ENCODE measurements at places on chromosomes 4 and X.

DNA sequence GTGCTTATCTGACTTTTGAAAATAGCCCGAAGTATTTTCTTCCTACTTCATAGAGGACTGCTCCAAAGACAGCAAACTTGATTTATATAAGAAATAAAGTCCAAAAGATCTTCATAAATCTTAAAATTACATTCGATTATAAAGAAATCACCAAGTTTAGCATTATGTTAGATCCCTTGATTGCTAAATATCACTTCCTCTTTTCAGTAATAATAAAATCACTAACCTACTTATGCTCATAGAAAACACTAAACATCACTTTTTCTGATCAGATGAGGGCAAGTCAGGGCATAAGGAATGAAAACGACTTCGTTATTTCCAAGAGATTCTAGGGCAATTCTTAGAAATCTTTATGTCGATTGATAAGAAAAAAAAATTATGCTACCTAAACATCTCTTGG is 32.0 kb downstream of the DYNLT3 start:
- no peak for DNase-seq

- no peak for DNase-seq
These were observed 146.2 kb downstream of the SPOCK3 start for GRCh38 chr4:167088115-167088514.

GRCh38 chrX:68652326-68653170 is 5.1 kb downstream of the STARD8 start:
- no peak for DNase-seq

GRCh38 chrX:27491397-27491796 is 28.3 kb upstream of the PPP4R3C start:
- DNase-seq: no peak

DNA sequence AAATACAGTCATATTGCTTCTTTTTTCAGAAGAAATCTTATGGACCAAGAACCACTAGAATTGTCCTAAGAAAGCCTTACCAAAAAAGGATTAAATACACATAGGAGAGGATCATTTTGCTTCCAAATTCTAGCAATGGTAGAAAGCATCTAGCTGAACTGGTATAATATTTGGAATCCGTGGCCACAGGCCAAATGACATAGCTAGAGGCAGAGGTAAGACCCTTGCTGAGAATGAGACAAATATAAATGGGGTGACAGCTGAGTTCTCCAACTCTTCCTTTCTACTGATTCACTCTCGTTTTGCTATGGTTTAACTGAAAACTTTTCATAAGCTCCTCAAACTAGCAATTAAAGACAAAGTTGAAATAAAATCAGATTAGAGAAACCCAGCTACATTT is 150.0 kb downstream of the TTC29 start:
- DNase-seq: no peak

GRCh38 chr4:86557526-86557925 is 36.6 kb upstream of the PTPN13 start:
- no peak for DNase-seq

DNA sequence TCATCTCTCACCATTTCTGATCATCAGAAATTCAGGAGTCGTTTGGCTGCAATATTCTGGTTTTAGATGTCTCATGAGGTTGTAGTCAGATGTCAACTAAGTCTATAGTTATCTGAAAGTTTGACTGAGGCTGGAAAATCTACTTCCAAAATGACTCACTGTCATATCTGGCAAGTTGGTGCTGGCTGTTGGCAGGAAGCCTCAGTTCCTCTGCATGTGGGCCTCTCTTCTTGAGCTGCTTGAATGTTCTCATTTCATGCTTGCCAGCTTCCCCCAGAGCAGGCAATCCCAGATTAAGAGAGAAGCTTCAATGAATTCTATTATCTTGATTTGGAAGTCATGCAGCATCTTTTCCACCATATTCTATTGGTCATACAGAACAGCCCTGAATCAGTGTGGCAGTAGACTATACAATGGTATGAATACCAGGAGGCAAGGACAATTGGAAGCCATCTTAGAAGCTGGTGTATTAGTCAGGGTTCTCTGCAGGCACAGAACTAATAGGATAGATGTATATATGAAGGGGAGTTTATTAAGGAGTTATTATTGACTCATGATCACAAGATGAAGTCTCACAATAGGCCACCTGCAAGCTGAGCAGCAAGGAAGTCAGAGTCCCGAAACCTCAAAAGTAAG is 46.8 kb upstream of the ELF2 start:
- no peak for DNase-seq

DNA sequence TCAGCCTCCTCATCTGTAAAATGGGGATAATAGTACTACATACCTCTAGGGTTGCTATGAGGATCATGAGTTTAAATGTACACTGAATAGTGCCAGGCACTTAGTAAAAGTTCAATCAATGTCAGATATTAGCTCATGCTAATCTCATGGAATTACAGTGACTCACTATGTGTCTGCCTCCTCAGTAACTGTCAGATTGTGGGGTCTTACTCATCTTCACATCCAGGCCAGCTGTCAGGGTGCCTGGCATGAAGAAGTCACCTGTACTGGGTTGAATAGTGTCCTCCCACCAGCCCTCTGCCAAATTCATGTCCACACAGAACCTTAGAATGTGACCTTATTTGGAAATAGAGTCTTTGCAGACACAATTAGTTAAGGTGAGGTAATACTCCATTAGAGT is 54.3 kb upstream of the STIM2 start:
- DNase-seq: no peak

GRCh38 chr4:165864271-165864670 is 8.8 kb upstream of the TLL1 start:
- no peak for DNase-seq

DNA sequence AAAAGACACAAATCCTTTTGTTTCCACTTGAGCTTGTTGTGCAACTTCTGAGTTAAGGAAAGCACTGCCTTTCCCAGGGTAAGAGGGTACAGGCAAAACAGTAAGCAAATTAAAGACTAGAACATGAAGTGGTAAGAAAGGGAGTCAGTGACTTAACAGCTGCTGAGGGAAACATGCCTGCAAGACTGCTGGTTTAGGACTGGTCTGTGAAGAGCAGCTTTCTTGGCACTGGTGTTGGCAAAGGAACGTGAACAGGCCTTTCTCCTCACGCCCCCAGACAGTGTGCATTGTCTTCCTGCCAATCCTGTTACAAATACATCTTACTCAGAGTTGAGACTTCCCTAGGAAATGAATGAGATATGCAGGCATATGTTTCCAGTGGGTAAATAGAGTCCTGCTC is 2.6 kb downstream of the LHFPL1 start:
- DNase-seq: no peak

DNA sequence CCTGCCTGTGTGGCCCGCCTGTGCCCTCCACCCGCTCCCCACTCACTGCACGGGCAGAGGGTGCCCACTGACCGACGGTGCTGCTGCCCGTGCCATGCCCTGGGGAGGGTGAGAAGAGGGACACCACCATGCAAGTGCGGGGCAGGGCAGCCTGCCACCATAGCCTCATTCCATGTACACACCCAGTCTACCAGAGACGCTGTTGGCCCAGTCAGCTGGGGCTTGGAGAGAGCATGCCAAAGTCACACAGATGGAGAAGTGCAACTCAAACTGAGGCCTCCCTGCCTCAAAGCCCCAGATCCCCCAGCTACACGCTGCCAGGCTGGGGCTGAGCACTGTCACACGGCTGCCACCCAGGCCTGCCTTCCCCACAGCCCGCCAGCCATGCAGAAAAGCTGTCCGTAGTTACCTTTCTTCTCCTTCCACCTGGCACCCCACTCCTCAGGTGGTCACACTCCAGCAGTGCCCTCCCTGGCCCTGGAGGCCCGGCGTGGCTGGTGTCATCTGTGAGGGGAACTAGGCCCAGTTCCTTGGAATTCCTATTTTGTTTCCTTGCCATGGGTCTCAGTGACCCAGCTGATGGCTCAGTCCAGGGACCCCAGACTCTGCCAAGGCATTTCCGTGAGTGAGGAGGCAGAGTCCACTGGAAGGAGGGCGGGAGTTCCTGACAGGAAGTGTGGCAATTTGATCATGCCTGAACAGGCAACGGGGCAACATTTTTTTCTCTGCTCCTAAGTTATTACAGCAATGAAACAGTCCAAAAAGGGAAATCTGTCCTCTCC is at the start of gene SLC2A9:
Gene SLC2A9, minus strand, starts transcription at position 627 of the 782 bp plus-strand sequence. Its CDS starts 68 bp downstream, at position 559.
- DNase-seq: no peak

DNA sequence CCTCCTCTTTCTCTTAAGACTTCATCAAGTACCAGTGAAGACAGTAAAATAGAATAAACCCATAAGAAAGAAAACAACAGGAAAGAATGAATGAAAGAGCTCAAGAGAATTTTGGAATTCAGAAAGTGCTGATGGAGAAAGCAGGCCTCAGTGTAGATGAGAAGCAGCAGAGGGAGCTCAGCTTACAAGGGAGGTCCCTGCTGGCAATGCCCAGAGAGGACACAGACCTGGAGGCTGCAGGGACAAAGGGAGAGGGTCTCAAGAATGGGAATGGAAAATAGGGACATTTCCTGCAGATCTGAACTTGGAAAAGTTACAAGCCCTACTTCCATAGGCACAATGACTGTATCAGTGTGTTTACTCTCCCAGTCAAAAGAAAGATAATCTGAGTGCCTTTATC is 64.5 kb upstream of the MAGEA10 start:
- no peak for DNase-seq

DNA sequence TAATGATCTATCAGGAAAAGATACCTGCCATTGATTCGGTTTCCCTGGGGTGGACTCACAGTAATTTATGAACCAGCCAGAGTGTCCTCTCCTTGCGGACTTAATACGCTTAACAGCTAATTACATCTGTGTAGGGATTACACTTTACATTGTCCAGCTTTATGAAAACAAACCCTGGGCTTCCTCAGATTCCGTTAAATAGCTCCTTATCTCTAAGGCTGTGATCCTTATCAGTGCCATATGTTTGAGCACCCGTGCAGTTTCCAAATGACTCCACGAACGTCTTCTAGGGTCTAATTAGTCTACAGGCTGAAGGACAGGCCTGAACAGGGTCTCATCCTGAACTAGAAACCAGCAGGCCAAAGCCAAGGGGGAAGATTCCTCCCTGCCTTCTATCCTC is 56.9 kb downstream of the KDR start:
- DNase-seq: no peak

DNA sequence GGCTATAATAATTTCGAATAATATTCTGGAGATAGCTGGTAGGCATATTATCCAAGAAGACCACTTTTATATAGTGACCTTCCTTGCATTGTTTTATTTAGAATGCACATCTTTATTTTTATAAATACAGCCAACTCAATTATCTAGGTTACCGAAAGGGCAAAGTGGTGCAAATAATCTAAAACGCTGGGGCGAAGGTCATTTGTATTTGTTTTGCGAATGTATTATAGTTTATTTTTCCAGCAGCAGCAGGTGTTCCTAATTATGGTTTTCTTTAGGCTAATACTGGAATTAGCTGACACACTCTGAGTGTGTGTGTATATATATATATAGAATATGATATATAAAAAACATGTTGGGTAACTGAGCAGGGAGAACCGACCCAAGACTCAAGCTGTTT is 48.1 kb upstream of the RAP2C start:
- DNase-seq: no peak

DNA sequence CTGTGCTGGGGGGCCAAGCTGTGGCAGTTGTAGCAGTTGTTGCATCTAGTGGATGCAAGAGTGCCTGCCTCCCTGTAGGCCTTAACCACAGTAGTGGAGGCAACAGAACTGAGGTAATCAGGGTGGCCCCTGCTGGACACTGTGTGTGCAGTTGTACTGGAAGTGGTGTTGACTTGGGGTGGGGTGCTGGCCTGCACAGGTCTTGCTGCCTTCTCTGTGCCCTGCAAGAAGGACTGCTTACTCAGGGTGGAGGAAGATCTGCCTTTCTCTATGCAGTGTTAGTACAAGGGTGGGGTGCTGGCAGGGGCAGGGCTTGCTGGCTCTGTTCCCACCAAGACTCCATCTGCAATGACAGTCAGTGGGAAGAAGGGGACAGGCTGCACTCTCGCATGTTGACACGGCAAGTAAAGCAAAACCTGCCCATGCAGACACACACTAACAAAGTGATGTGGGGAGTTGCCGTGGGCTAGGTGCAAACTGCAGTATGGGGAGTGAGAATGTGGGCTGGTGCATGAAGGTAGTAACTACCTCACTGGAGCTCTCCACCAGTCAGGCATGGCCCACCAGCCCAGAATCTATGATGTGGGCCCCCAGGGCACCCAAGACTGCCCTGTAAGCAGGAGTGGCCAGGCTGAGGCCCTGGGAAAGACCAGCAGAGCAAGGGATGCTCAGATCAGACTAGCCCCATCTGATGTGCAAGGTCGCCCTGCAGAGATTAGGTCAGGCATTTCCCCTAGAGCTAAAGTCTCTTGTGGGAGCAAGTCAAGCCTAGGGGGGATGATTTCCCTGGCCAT is 594.9 kb downstream of the TECRL start:
- no peak for DNase-seq

DNA sequence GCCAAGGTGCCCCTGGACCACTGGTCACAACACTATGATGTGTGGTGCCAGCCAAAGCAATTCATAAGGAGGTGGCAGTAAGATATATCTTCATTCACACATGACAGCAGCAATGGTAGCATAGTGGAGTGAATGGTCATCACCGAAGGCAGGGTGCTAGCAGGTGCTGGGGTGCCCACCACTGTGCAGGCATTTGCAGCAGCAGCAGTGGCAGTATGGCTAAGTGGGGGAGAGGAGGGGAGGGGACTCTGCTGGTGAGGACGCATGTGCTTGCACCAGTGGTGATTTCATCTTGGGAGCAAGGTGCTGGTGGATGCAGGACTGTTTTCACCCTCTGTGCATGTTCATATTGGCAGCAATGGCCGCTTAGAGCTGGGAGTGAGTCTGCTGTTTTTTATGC is 419.1 kb upstream of the KLHL4 start:
- no peak for DNase-seq

- DNase-seq: no peak
These were observed 17.7 kb downstream of the PCDH18 start for GRCh38 chr4:137514406-137515111.

DNA sequence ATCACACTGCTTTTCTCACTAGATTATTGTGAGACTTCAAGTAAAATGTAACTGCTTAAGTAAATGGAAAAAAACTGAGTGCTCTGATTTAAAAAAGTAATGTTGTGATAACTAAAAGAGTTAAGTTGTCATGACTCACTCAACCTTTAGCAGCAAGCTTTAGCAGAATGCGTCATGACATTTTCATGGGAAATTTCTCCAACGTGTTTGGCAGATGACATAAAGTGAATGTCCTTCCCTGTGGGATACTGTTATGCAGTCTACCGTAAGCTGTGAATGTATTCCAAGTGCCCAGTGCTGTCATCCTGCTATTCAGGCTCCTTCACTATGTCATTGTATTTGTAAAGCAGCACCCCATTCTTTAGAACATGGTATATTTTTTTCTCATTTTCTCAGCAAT is 136.2 kb downstream of the CPXCR1 start:
- DNase-seq: no peak

GRCh38 chrX:36314303-36314702 is 394.8 kb downstream of the CFAP47 start:
- no peak for DNase-seq

GRCh38 chr4:81237791-81238190 is 22.8 kb upstream of the PRKG2 start:
- no peak for DNase-seq

DNA sequence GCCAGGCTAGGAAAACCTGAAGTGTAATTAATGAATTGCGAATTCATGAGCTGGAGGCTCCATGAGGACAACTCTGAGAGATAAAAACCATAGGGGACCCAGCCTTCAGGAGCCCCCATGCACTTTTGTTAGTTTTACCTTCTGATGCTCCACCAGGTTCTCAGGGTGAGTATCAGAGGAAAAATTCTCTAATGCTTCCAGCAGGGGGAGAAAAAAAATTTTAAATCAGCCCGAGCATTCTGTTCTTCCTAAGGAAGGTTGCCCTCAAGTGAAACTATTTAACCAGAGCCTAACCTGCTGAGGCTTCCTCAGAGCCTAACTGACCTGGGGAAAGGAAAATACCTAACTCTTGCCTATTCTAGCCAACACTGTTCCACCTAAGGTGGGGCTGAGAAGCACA is 552.6 kb downstream of the PPARGC1A start:
- no peak for DNase-seq
